Activated CD8-positive, alpha-beta T cell treated with anti-CD3 and anti-CD28 coated beads for 36 hours (primary cell): ENCODE measurements at places on chromosomes 12 and 14. TPM values are rescaled to one million over a fixed set of nuclear protein-coding genes. Genes with fewer than 3 reads are reported as not detected.

RFLNA gene
- total RNA-seq = not detected

NXPH4 gene
- total RNA-seq = 0.41 TPM

DLK1 gene
- total RNA-seq = not detected

PLA2G1B gene
- not detected for total RNA-seq

RERGL gene
- total RNA-seq = not detected

CBLN3 gene
- total RNA-seq = 2.9 TPM

GPD1 gene
- 0.16 TPM for total RNA-seq

KRT78 gene
- total RNA-seq = not detected

DTX1 gene
- 3.4 TPM for total RNA-seq

TBX3 gene
- total RNA-seq = not detected

CISTR gene
- not detected for total RNA-seq

KRT80 gene
- not detected for total RNA-seq

OSBPL8 gene
- total RNA-seq = 85.6 TPM

IL22 gene
- total RNA-seq = not detected

POTEG gene
- not detected for total RNA-seq

DPPA3 gene
- total RNA-seq = not detected

OASL gene
- total RNA-seq = 11.4 TPM

PTGER2 gene
- total RNA-seq = 19.9 TPM

AP5M1 gene
- total RNA-seq = 31.1 TPM

ANO4 gene
- not detected for total RNA-seq

GRIP1 gene
- total RNA-seq = 0.61 TPM

KRT1 gene
- not detected for total RNA-seq

RNU6-7 gene
- not detected for total RNA-seq

PRICKLE1 gene
- not detected for total RNA-seq

SIX4 gene
- total RNA-seq = not detected

CCDC177 gene
- not detected for total RNA-seq

BEGAIN gene
- total RNA-seq = 6.0 TPM

FOXG1 gene
- total RNA-seq = not detected

CLIP1 gene
- total RNA-seq = 29.4 TPM

VWF gene
- total RNA-seq = 0.11 TPM

PRPH gene
- total RNA-seq = not detected

NUDT14 gene
- total RNA-seq = 9.7 TPM
